ENCODE measurements at places on chromosomes 5 and 9.

GRCh38 chr5:177271113-177271512, 32.4 kb downstream of the RAB24 start:
- DNase-seq: no peak

GRCh38 chr5:51384281-51384840, 1.1 kb downstream of the ISL1 start:
- DNase-seq: no peak

DNA sequence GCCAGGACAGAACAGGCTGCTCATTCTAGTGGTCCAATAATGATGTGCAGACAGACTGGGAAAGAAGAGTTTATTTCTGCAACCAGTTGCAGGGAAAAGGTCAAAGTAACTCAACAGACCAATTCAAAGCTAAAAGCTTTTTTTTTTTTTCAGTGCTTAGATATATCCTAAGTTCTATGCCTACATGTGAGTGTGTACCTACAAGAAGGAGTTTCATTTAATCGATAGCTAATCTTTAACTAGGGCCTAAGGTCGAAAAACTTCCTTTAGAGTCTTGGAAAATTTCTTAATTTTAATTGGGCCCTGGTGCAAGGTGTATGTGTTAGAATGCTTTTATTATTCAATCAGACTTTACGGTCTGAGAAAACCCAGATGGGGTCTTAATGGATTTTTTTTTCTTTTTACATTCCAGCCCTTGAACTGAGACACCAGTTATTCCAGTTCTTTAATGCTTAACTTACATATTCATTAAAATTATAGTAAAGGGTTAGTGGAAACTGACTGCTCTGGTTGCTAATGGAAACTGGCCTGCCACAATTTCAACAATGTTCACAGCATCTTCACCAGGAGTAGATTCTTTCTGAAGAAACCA, 365.3 kb downstream of the MTRR start:
- no peak for DNase-seq

GRCh38 chr9:1414711-1415131, 364.6 kb downstream of the DMRT2 start:
- DNase-seq: no peak

DNA sequence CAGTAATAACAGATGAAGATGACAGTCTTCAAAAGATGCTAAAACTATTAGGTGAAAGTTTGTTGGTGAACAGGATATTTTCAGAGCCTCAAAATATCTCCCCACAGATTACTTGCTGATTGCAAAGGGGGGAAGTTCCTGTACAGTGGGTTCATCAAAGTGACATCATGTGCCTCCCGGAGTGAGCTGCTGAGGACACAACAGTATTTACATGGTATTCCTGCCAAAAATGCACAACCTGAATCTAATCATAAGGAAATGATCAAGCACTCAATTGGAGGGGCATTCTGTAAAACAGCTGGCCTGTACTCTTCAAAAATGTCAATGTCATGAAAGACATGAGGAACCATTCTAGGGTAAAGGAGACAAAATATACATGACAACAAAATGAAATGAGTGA, 18.9 kb upstream of the GLIS3 start:
- no peak for DNase-seq

- no peak for DNase-seq
Observed at GRCh38 chr5:115455301-115455707, 89.3 kb downstream of the FEM1C start.

- no peak for DNase-seq
Observed at GRCh38 chr5:129951039-129951438, 46.8 kb downstream of the CHSY3 start.

DNA sequence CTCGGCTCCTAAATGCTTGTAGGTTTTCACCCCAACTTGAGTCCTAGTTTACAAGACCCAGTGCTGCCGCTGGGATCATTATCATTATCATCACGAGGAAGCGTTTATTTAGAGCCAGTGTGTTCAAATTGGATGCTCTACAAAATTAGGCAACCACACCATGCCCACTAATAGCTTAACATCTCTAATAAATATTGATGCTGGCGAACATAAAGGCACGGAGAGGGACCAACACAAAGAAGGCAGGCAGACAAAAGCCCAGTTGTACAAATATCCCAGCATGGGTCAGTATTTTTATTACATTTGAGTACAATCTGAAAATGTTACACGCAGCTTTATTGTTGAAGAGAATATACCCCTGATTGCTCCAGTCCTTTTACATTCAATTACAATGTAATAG, 4.7 kb downstream of the CFAP77 start:
- DNase-seq: no peak

- no peak for DNase-seq
Observed at GRCh38 chr5:151121665-151122064, 35.9 kb downstream of the ANXA6 start.

GRCh38 chr9:27771803-27772545, 198.7 kb upstream of the C9orf72 start:
- DNase-seq: no peak

GRCh38 chr5:43193181-43193893, 1.3 kb downstream of the NIM1K start:
- DNase-seq: peak; percentile 29

DNA sequence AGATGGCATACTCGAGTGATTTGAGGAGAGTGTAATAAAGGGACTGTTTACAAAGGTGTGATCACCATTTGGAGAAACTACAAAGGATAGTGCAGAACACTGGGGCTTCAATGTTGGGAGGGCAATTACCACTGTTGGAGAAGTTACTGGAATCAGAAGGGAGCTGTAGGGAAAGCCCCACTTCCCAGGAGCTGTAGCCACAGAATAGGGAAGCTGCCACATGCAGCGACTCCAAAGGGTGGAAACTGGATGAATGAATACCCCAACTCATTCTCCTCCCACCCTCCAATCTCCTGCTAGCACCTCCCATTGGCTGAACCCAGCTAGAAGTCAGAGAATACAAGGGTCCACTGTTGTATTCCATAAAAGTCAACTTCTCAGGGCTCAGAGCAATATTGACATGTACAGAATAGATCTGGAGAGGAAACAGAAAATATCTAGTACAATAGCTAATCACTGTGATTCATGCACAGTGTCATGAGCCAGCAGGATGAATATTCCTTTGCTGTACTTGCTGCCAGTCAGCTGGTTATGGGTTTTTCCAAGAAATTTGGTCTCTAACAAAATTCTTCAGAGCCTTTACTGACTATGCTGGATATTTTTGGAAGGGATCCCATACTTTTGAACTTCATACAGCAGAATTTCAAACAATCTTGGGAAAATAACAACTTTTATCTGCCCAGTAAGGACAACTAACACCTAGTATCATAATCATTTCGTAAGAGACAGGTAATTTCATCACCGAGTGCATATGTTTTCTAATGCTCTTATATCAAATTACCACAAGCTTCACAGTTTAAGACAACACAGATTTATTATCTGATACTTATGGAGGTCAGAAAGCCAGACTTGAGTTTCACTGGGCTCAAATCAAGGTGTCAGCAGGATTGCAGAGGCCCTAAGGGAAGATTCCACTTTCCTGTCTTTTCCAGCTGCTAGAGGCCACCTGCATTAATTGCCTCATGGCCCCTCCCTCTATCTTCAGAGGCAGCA, 39.6 kb downstream of the PDCD1LG2 start:
- DNase-seq: no peak

DNA sequence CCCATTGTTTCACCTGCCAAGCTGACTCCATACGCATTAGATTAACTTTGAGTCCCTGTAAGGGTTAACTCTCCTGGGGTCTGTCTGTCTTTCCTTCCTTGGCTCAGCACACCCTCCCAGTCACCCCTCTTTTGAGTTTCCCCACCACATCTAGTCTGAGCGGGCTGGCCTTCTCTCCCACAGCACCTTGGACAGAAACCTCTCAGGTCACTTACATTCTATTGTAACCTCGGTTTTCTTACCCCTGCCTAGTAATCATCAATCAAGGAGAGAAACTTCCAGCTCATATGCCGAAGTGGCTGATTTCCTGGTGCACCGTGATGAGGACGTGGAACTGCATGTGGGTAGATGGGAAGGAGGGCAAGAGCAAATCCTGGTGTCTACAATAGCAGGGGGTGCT, 102.1 kb downstream of the MYO10 start:
- no peak for DNase-seq

GRCh38 chr5:128199104-128199503, 115.5 kb downstream of the SLC12A2 start:
- DNase-seq: no peak
